ENCODE measurements at places on chromosomes 7 and 10.

DNA sequence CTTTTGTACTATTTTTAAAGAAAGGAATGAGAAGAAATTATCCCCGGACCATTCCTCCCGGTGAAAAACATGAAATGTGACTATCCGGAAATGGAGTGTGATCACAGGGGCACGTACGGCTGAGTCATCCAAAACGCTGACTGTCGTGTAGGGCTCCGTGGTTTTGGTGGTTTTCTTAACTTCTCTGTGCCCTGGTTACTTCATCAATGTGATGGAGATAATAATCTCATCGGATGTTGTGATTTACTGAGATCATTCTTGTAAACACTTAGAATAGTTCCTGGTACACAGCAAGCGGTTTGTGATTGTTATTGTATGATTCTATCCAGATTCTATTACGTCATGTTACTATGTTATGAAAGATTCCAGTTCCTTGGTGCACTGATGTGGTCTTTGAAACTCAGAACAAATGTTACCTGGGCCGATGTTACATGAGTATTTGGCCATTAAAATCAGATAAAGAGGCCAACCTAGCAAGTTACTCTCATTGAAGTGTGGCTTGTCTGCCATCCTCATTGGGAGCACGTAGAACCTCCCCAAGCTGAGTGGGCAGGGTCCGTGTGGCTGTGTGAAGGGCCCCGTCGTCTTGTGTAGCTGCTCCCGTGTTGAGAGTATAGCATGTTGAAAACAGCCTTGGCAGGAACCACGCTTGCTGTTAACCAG is 99.5 kb downstream of the CAMK1D start:
- DNase-seq, result no peak

DNA sequence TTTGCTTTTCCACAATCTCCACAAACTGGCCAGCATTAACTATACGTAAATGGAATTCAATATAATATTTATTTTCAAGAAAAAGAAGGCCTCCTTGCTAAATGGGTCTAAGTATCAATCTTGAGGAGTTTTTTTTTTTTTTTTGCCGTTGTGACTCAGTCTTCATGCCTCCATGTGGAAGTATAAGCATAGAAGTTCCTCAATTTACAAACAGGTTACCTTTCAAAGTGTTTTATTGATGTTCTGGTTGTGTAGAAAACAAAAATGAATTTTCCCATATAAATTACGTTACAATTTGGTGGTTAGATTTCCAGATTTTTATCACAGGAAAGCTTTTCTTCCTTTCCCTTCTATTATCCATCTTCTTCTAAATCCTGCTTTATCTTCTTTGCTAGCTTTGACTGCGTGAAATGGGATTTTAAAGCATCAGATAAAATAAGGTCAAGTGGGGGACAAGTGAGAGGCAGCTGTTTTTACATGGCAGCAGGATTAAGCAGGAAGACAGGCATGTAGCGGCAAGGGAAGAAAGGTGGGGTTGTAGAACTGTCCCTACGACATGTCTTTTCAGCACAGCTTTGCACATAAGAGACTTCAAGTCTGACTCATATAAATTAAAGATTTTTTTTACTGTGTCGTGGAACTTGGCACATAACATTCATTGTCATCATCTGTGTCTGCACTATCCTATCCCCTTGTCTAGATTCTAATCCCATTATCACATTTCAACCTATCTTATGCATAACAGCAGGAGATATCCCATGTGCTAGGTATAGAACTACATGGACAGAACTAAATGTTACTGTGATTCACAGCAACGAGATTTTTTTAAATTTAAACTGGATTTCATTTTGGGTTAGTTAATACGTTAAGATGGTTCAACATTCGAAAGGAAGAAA is 135.3 kb upstream of the FAM3C start:
- no peak for DNase-seq

- DNase-seq, result peak; percentile 84
These were observed 98.3 kb upstream of the DDC start for GRCh38 chr7:50663396-50664102.

DNA sequence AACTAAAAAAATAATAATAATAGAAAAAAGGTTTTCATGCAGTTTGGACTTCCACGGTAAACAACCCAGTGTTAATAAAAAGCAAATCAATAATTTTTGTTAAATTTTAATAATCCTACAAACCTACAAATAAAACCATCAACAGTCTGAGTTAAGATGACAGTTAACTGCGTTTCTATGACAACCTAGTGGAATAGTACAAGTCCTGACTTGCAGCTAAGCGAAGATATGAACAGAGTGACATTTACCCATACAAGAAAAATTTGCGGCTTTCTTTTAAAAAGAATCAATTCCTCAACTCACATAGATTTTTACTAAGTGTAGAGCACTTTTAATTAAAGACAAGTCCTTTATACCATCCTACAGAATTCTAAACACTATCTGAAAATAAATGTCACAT is 35.6 kb downstream of the VPS41 start:
- DNase-seq, result no peak

GRCh38 chr7:34603711-34604444 is 54.1 kb upstream of the NPSR1 start:
- no peak for DNase-seq

DNA sequence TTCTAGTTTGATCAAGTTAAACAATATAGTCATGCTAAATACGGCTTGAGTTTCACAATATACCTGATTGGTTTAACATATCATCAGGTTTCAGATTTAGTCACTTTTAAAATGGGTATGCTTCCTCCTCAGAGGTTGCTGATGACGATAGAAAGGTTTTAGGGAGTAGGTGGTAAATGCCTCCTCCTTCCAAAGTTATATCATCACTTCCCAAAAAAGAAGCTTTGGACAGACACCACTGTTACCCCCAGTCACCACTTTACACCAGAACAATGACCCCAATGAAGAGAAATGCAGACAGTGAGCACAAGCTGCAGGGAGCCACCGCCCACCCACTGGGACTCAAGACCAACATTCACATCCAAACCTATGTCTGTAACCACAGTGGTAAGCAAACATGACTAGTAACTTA is 244.6 kb downstream of the SORCS1 start:
- DNase-seq, result no peak

- no peak for DNase-seq
These were observed 43.0 kb downstream of the DNAJC12 start for GRCh38 chr10:67794909-67795460.

GRCh38 chr7:47253650-47254080 is 328.2 kb downstream of the TNS3 start:
- DNase-seq, result peak; percentile 23

DNA sequence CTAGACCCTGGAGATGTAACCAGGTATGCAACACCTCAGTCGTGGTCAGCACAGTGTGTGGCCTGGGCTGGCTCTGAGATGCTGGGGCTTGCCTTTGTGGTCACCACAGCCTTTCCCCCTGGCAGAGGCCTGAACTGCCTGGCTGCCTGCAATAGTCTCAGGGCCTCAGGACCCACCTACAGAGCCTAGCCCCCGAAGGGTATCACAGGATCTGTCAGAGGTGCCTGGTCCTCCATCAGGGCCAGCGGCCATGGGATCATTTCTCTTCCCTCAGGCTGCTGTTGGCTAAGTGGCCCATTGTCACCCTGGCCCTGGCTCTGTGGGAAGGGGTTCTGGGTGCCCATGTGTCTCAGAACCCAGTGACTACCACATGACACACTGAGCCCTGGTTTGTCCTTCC is 141.6 kb downstream of the CYP26A1 start:
- no peak for DNase-seq

DNA sequence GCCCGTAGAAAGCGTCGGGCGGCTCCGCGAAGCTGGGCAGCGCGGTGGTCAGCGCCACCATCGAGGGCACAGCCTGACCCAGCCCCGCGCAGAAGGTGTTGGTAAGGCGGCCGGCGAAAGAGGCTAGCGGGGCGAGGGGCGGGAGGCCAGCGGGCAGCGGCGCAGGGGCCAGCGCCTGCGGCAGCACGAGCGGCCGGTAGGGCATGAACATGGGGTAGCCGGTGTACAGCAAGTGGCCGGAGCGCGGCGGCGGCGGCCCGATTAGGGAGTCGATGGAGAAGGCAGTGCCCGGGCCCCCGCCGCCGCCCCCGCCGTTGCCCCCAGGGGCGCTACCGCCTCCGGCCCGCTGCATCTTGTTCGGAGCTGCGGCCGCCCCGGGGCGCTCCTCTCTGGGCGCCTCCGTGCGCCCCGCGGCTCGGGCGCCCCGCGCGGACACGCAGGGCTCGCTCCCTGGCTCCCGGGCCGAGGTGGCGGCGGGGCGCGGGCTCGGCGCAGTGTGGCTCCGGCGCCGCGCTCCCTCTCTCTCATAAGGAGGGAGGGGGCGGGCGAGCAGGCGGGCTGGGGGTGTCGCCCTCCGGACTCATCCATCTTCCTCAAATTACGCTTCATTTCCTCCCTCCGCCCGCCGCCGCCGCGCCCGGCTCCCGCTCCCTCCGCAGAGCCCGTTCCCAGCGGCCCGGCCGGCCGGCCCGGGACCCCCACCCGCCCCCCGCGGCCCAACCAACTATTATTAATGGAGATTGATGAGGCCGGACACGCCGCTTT is at the start of gene GBX1:
TSS of gene GBX1 (minus strand) at position 498 of the 765 bp plus-strand sequence. CDS start at position 352, 146 bp downstream.
- peak; percentile 18 for DNase-seq

DNA sequence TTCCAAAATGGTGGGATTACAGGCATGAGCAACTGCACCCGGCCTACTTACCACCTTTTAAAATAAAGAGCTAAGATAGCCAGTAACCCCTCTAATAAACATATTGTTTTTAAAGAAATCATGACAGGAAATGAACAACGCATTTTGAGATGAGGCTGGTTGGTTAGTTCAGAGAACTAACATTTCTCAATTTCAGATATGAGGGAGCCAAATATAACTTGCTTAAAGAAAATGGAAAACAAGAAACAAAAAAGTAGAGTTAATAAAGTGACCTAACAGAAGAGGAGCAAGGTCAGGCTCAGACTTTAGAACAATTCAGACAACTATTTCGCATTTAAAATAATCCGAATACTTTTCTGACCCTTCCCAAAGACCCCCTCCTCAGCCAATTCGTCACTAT is 254.9 kb upstream of the PHF14 start:
- no peak for DNase-seq

- no peak for DNase-seq
These were observed 58.9 kb downstream of the TMEM270 start for GRCh38 chr7:73919694-73920375.

- DNase-seq, result no peak
These were observed 12.6 kb downstream of the ALOX5 start for GRCh38 chr10:45386657-45387056.

DNA sequence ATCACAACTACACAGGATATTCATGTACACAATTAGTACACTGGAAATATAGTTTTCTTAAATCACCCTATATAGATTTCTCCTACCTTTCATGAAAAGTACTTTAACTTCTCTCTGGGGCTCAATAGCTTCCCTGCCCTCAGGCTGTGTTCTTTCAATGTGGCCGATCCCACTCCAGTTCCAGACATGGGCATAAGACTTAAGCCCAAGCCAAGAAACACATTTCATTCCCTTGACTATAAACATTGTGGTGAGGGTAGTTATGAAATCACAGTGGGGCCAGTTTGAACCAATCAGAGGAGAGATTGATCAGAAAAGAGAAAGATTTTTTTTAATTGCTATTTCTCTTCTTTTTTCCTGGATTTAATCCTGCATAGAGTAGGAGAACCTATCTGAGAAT is 904.6 kb upstream of the SORCS1 start:
- DNase-seq, result no peak

GRCh38 chr10:132628966-132629900 is 91.6 kb downstream of the INPP5A start:
- DNase-seq, result no peak

- DNase-seq, result no peak
These were observed 95.1 kb downstream of the ITGA8 start for GRCh38 chr10:15624401-15625196.

- DNase-seq, result no peak
These were observed 57.8 kb downstream of the EBLN1 start for GRCh38 chr10:22159979-22160378.

DNA sequence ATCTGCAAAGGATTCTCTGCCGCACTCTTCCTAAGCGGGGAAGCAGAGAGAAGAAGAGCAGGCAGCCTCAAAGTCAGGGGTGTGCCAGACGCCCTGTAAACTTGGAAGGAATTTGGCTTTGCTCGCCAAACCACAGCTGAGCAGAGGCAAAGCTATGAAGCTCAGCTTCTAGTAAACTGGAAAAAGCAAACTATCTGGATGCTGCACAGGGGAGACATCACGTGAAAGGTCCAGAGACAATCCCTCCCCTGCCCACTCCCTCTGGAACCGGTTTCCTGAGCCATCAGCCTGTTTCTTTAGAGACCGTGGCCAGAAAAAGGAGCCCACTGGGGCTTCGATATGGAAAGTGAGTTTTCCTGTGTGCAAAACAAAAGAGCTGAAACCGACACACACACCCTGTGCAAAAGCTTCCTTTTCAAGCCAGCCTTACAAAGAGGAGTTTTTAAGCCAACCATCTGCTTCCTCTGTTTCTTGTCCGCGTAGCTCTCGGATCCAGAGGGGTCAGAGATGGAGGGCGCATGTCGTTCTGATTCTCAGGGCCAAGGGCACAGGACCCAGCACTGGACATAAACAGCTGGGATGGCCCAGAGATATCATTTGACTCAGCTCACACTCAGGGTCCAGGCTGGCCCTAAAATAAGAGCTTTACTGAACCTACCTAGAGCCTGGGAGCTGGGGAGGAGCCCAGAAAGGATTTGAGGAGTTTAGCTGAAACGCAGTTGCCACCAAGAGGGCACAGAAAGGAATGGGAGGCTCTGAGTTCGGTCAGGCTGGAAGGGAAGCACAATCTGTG is 58.2 kb upstream of the DNAAF5 start:
- DNase-seq, result no peak

DNA sequence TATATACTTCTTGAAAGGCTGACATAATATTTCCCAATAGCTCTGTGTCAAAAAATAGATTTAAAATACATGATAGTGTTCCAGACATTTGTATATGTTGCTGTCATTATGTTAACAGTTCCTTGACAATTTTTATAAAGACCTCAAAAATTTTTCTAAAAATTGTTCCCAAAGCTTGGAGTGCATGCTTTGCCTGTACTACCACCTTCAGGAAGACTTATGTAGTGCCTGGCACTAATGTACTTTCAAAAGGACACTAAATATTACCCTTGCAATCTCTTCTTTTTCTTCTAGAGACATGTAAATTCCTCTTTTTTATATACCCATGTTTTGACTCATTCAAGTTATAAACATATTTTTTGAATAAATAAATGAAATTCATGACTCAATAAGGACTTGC is 48.0 kb upstream of the SP8 start:
- no peak for DNase-seq

DNA sequence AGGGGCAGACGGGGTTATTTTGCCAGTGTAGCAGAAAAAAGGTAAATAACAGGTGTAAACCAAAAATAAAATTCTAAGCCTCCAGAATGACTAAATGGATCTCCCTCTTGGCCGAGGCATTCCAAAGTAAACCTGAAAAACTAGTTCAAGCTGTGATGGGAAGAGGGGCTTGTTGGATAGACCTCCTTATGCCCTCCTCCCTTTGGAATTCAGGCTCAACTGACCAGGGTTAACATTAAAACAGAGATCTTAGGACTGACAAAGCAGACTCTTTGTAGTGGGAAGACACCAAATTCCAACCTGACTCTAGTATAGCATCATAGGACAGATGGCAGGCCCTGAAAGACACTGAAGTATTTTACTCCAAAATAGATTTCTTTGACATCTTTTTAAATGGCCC is 113.8 kb upstream of the ITGB1 start:
- no peak for DNase-seq

- DNase-seq, result peak; percentile 83
These were observed 207.6 kb upstream of the PLXNA4 start for GRCh38 chr7:132783824-132784223.
